ENCODE measurements at places on chromosomes 1 and 21. TPM values are rescaled to one million over a fixed set of nuclear protein-coding genes. Genes with fewer than 3 reads are reported as not detected.

PGM1 gene
- 61.2 TPM for total RNA-seq

OR2M3 gene
- not detected for total RNA-seq

OR2G6 gene
- not detected for total RNA-seq

KRTAP13-2 gene
- not detected for total RNA-seq

NFYC gene
- 38.8 TPM for total RNA-seq

RGSL1 gene
- not detected for total RNA-seq

E2F2 gene
- total RNA-seq: 0.51 TPM

CHI3L2 gene
- not detected for total RNA-seq
